ENCODE measurements at places on chromosomes 1 and 21.

DNA sequence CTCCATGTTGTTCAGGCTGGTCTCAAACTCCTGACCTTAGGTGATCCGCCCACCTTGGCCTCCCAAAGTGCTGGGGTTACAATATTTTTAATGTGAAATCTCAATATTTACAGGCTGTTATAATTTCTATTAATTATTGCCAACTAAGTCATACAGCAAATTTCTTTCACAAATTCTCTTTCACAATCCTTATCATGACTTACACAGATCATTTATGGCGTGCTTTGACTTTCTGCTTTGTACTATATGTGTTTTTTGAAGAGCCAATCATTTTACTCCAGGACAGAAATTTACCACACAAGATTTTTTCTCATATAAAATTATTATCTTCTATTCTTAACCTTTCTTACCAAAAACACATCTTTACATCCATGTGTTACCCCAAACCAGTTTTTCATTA, 1729.9 kb downstream of the NCAM2 start:
- DNase-seq, result no peak

DNA sequence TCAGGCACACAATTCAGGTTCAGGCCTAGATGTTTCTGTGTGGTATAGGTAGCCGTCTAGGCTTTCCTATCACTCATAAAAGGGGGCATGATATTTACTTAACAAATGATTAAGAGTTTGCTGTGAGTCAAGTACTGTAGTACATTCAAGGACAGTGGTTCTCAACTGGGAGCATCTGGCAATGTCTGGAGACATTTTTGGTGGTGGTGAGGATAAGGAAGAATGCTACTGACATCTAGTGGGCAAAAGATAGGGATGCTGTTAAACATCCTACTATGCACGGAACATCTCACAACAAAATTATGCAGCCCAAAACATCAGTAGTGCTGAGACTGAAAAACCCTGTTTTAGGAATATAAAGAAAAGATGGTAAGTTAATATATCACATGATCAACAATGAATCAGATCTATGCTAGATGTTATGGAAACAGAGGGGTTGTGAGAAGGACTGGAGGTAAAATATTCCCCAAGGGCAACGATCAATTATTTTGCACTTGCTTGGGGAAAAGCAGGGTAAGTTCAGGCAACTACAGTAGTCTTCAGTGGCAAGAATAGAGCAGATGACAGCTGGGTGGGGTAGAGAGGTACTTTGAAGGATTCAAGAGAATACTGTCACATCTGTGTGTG, 4.9 kb downstream of the DNTTIP2 start:
- no peak for DNase-seq

DNA sequence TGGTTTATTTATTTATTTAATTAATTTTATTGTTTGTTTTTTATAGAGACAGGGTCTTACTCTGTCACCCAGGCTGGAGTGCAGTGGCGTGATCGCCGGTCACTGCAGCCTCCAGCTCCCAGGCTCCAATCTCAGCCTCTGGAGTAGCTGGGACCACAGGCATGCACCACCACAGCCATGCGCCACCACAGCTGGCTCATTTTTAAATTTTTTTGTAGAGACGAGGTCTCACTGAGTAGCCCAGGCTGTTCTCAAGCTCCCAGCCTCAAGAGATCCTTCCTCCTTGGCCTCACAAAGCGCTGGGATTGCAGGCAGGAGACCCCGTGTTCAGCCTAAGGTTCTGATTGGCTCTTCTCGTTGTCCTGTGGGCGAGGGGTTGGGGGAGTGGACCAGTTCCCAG, 22.1 kb downstream of the UMODL1 start:
- no peak for DNase-seq

DNA sequence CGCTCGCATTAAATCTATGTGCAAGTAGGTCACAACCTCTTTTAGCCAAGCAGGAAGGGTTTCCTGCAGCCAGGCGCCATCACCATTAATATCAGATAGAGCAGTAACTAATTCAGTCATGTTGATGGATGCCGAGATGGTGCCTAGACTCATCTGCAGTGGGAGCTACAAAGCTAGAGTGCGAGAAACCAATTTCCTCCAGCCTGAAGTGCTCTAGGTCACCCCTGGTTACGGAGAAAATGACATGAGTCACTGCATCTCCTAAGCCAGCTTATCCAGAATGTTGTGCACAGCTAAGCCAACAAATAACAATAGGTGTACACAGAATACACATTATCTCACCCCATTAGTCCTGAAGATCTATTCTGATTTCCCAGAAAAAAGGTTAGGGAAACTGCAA, 36.0 kb downstream of the OVAAL start:
- DNase-seq, result no peak

DNA sequence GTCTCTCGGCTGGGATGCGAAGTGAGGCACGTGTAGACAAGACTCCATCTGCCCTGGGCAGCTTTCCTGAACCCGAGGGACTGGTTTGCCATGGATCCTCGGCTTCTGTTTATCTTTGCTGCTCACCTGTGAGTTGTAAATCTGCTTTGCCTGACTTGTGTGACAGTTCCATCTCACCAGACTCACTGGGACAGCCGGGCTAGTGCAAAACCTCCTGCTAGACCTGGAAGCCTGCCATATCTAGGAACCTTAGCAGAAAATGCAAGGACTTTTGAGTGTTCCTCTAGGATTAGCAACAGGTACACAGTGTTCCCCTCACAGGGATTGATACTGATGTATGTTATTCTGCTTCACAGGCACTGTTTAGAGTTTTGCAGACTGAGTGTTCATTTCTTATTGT, 218.6 kb downstream of the URB2 start:
- DNase-seq, result no peak

DNA sequence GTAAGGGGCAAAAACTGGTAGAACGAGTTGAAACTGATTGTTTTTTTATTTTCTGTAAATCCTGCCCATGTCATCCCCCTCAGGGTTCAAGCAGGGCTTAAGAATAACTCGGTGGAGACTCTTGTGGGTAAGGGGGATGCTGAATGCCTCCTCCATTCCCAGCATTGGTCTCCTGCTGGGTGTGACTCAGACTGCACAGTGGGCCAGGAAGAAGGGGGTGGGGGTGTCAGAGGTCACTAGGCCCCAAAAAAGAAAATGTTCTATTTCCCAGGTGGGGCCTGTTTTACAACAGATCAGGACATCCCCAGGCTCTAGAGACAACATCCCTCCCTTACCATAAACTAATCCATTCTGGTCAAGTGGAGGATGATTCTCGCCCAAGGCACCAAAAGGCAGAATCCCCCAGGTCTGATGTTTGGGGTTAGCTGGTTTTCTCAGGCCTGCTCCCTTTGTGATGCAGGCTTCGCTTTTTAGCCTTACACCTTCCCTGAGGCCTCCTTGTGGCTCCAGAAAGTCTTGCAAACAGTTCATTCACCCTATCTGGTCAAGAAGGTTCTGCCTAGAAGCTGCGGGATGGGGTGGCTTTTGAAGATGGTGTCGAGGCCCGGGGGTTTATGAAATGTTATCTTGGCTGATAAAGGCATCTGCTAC, 10.7 kb upstream of the GRHL3 start:
- no peak for DNase-seq

DNA sequence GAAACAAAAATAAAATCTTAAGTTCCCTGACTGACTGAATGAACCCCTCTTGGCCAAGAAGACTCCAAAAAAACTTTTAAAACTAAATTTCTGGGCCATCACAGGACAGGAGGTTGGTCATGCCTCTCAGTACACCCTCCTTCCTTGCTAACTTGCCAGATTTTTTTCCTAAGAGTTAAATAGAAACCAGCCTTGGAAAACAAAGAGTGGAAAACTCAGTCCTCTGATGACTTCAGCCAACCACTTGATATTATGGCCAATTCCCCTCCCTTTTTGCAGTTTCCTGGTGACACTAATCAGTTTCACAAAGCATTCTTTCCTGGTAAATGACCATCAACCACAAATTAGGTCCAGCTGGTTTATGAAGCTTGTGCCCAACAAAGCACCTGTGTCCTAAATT, 134.8 kb downstream of the ZNF648 start:
- DNase-seq, result no peak

DNA sequence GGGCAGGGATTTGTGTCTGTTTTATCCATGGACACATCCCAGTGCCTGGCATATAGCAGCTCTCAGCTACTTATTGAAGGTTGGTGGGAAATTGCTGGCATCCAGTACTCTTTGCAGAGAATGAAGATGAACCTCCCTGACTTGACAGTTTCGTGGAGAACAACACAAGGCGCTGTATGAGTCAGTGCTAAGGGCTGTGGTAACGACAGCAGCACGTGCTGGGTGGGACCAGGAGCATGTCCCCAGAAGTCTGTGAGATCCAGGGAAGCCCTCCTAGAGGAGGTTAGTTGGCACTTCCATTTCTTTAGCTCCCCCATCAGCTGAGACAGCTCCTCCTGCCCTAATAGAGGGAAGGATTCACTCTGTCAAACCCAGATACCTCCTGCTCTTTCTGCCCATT, 25.9 kb upstream of the IL19 start:
- DNase-seq, result no peak

GRCh38 chr1:190608282-190608681, 130.6 kb upstream of the BRINP3 start:
- no peak for DNase-seq

- no peak for DNase-seq
Measured at GRCh38 chr1:54413295-54413694, 7.1 kb upstream of the SSBP3 start.
